ENCODE measurements at places on chromosomes 6 and 20.

DNA sequence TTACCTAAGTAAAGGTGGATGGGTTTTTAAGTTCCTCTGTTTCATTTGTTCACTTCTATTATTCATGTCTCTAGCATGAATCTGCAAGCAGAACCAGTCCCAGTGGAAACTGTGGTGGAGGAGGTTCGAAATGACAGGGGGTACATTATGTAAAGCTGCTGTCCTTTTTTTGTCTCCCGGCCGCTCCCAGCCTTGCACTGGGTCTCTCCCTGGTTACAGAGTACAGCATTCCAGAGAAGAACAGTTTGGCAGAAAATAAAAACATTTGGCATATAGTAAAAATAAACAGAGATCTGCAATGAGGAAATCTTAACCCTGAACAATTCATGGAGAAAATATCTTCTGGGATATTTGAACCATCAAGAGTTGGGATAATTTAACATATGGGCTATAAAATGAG, 34.6 kb upstream of the TAGAP start:
- no peak for DNase-seq

GRCh38 chr6:48777411-48777810, 666.4 kb upstream of the PTCHD4 start:
- no peak for DNase-seq

GRCh38 chr6:31597006-31597405, 4.2 kb upstream of the NCR3 start:
- no peak for DNase-seq

GRCh38 chr6:142500250-142500786, 198.5 kb downstream of the ADGRG6 start:
- DNase-seq, result no peak

DNA sequence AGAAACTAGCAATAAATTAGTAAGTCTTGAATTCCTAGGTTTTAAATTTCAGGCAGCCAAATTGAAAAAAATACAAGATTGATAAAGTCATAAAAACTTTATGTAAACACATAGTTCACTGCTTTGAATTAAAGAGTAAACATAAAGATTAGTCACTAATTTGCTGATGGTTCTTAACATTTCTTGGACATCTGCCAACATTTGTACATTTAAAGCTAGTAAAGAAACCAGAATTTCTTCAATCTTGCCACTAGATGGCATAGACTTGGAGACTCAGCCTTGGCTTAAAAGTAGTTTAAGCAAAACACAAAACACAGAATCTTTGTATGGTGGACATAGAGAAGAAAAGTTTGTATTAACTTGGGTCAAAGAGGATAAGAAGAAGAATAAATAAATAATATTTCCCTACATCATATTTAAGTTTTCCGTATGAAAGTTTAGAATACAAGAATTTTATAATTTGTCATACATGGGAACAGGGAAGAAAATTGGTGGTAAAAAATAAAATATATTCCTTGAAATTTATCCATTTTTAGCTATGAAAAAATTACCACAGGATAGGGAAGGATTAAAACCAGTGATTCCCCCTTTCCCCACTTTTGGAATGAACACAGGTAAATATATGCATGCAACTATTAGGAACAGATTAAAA, 41.7 kb upstream of the FAM135A start:
- DNase-seq, result no peak
